Kidney (tissue), 22 donors: ENCODE measurements at places on chromosomes 13 and 19.

- no peak for DNase-seq
Observed at GRCh38 chr19:35169221-35169995, 14.9 kb downstream of the FXYD5 start.

GRCh38 chr19:41364524-41365391 lies 809 bp upstream of the B9D2 start:
- no peak for DNase-seq

DNA sequence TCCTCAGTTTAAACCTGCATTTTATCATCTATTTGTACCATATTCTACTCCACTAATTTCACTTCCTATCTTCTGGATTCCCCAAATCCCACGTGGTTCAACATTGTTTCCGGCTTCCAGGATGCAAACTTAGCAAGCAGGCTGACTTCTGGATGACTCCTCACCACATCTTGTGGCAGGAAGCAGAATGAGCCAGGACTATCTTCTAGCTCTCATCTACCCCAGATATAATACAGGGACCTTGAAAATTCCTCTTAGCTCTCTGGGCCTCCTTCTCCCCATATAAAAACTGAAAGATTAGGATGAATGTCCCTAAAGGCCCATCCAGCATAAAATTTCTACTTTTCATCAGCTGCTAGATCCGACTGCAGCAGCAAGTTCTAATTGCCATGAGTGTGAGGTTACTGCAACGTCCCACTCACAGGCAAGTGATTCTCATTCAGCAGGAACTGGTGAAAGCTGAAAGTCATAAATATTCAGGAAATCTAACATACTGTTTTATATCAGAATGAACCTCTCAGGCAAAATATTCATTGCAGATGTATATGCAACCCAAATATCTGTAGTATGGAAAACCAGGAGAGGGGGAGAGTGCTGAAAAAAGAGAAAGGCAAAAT lies 93.4 kb downstream of the KCTD12 start:
- DNase-seq: no peak

GRCh38 chr19:7923295-7924191 lies 2.4 kb downstream of the CTXN1 start:
- peak; percentile 77 for DNase-seq

DNA sequence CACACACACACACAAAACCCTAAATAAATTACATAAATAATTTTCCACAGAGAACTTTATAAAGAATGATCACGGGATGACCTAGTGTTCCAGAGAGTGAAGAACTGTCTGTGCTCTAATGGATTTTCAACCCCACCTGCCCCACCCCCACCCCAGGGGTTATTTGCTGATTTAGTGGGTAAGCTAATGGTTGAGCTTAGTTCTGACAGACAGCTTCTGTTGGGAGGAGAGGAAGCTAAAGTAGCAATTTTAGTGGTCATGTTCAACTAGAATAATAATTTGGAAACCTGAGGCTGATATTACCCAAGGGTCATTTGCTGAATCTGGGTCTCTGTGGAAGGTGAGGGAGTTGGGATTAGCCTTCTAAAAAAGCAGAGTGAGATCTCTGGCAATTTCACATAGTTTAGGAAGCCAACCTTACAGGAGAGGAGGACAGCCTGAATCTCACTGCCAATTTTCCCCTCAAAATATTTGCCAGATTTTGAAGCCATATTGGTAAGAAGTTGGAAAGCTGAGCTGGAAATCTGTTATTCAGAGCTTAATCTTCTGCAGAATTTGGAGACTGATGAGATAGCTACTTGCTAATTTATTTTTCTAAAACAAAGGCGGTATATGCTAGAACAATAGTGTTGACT lies 68.7 kb downstream of the POSTN start:
- no peak for DNase-seq

- no peak for DNase-seq
Observed at GRCh38 chr13:107678075-107678689, 537.2 kb downstream of the LIG4 start.

DNA sequence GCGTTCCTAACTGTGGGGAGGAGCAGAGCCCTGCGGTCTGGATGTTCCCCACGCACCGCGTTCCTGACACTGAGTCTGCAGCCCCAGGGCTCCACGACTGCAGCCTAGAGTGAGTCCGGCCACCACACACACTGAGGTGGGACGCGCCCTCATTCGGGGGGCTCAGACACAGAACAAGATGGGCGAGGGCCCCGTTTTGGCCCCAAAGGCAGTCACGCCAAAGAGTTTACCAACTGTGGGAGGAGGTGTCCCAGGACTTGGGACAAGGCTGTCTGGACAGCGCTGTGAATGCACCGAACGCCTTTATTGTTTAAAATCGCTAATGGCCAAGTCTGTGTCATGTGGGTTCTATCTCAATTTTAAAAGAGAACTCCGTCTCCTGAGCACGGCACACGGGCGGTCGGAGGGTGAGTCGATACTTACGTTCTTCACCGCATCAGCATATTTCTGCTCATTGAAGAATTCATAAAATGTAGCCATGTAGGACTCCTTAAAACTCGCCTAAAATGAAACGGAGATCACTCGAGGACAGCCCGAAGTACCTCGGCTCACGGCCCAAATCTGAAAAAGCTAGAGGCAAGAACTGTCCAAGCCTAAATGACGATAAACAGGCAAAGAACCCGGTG lies 35.2 kb upstream of the C13orf46 start:
- no peak for DNase-seq

GRCh38 chr13:44068737-44069136 lies 189.0 kb downstream of the LACC1 start:
- no peak for DNase-seq

DNA sequence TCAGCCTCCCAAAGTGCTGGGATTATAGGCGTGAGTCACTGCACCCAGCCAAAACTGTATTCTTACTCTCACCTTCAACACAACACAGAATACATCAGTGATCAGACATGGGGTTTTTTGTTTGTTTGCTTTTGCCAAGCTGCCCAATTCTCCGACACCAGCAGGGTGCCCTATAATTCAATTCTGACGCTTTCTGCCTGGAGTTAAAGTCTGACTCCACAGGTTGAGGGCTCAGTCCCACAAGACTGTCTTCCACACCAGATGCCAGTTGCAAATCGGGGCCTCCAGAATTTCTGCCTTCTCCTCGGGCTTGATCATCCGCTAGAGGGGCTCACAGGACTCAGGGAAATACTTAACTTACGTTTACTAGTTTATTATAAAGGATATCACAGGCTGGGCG lies 22.1 kb downstream of the FBN3 start:
- DNase-seq: no peak

DNA sequence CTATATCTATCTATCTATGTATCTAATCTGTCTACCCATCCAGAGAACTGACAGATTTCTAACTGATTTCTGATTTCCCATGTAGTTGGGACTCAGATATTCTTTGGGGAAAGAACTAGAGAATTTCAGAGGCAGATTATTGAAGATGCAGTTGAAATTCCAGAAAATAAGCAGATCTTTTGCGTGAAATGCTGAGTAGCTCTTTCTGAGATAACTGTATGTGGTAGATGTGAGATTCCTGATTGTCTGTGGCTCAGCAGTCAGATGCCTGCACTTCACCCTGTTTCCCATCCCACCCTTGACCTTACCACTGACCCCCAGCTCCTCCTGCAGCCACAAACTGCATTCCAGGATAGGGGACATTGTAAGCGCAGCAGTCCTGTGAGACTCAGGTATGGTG lies 61.5 kb downstream of the DGKH start:
- DNase-seq: no peak

DNA sequence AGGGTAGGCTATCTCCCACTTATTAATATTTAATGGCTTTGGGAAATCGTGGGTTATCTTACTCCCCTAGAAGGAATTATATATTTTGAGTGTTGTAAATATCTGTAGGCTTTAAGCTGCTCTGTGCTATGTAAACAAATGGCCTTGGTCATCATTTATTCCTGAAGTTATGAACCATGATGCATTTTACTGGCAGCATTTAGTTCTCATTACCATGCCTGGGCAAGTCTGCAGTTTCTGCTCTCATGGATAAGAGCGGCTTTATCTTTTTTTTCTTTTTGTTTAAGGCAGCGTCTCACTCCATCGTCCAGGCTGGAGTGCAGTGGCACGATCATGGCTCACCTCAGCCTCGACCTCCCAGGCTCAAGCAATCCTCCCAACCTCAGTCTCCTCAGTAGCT lies 156.1 kb downstream of the IRS2 start:
- DNase-seq: no peak
